ENCODE measurements at places on chromosomes 6 and 20. TPM values are rescaled to one million over a fixed set of nuclear protein-coding genes. Genes with fewer than 3 reads are reported as not detected.

The CEP85L gene
- 2.3 TPM for polyA plus RNA-seq

DNA sequence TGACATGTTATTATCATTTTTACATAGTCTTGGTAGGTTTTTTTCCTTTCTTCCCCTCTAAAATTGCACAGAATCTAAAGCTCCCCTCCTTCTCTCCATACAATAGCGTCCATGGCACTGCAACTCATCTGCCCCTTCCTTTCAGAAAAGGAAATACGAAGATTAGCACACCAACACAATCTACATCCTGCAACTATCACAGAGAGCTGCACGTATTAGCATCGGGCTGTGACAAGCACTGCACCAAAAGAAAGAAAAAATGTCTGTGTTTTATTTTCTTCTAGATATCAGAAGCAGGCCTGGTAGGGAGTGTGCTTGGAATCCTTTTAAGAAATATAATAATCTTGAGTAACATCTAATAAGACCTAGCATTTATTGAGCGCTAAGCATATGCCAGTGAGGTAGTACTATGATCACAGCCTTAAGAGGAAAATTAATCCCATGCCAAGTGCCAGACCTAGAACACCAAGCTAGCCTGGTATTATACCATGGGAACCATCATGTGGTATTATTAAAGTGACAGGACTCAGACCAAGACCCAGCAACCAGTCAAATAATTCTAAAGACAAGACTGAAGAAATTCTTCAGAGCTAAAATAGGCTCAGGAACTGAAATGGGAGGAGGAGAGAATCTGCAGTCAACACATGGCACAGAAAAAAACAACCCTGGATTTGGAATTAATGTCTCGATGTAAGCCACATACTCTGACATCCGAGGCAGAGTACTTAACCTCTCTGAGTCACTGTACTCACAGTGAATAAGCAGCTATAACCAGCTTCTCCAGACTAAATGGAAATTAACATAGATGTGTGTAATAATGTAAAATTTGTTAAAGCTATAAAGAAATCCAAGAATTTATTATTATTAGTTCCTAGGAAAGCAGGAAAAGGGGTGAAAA, 124.3 kb downstream of the IPCEF1 start:
- no peaks in the 10 kb centered on the region for H3K36me3 ChIP-seq
- H3K27me3 ChIP-seq: no peaks in the 10 kb centered on the region
- no peaks in the 10 kb centered on the region for H3K4me1 ChIP-seq
- H3K4me3 ChIP-seq: no peak overlapping the region

GRCh38 chr6:34736823-34737222, 20.5 kb upstream of the SNRPC start:
- H3K27me3 ChIP-seq: no peaks in the 10 kb centered on the region
- no peak for DNase-seq
- H3K4me3 ChIP-seq: no peak overlapping the region
- peaks cover 6% of the 10 kb centered on the region for H3K4me1 ChIP-seq

DNA sequence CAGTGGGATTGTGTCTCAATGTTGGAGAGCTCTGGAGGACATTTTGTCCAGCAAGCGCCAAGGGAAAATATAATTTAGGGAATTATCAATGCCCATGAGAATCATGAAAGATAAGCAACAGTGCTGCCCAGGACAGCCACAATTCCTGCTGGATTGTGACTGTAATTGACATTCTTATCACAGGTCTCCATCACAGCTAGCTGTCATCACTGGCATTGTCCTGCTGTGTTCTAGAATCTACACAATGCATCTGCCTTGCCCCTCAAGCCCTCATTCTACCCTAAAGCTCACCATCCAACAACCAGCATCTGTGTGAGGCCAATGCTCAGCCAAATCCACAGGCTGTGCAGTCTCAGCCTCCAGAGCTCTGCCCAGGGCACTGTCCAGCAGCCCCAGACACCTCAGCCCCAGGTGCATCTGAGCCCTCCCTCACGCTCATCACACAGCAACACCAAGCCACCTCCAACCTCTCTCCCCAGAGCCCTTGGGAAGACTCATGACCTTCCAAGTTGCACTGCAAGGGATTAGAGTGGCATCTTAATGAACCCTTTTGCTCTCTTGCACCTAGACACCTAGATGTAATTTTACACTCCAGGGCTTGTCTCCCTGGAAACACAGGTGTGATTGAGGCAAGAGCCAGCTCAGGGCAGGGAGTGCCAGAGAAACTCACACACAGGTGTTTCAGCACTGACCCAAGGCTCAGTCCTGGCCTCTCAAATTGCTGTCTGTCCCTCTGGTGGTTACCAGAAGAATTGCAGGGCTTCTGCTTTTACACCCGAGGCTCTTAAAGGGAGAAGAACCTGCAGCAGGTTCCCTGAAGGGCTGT, 85.2 kb upstream of the PHACTR3 start:
- no peak overlapping the region for H3K27ac ChIP-seq
- H3K36me3 ChIP-seq: no peaks in the 10 kb centered on the region
- no peak overlapping the region for H3K4me3 ChIP-seq
- peaks cover 45% of the 10 kb centered on the region for H3K27me3 ChIP-seq
- DNase-seq: peak; percentile 26
- no peaks in the 10 kb centered on the region for H3K4me1 ChIP-seq

DNA sequence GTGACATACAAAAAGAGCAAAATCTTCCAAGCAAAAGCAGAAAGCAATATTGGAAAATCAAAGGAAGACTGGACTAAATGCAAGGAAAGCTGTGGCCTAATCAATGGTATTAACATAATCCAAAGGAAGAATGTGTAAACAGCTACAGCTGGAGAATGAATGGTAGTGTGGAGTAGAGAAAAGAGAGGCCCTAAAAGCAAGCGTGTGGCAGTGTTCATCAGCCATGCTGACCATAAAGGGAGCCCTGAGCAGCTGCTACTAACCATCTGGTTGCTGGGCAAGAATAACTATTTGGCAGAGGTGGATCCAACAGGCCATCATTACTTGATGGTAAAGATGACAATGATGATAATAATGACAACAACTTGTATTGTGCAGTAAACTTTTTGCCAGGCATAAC, 148.5 kb upstream of the BEND6 start:
- H3K4me1 ChIP-seq: no peaks in the 10 kb centered on the region
- DNase-seq: no peak
- H3K4me3 ChIP-seq: no peak overlapping the region
- no peaks in the 10 kb centered on the region for H3K27me3 ChIP-seq
- no peak overlapping the region for H3K27ac ChIP-seq
- no peaks in the 10 kb centered on the region for H3K36me3 ChIP-seq

DNA sequence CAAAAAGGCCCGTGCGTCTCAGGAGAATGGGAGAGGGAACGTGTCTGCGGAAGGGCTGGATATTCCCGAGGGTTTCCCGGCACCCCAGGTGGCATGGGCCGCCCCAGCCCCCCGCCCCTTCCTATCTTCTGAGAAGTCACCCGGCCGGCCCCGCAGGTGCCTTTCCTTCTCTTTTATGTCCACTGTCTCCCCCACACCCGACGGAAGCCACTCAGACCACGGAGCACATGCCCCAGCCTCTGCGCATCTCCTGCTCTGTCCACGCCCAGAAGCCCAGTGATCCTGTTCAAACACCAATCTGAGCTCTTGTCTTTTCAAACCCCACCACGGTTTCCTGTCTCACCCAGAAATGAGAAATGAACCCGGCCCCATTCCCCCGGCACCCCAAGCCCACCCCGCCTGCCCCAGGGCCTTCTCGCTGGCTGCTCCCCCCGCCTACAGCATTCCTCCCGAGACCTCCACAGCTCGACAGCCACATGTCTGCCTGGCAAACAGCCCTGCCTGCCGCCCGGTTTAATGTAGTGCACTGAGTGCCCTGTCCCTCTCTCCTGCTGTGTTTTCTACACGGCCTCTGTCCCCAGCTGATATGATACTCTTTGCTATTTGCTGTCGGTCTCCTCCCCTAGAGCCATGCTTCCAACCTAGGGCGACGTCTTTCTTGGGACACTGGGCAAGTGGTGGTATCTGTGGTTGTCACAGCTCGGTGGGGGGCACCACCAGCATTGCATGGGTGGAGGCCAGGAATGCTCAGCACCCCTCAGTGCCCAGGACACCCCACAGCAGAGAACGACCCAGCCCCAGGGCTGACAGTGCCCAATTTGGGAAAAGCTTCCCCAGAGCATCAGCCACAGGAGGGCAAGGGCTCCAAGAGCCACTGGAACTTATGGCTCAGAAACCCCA, 182.7 kb downstream of the TAF4 start:
- DNase-seq: no peak
- H3K4me3 ChIP-seq: no peak overlapping the region
- no peak overlapping the region for H3K27ac ChIP-seq
- no peaks in the 10 kb centered on the region for H3K36me3 ChIP-seq
- no peaks in the 10 kb centered on the region for H3K27me3 ChIP-seq
- H3K4me1 ChIP-seq: no peaks in the 10 kb centered on the region

The GPX5 gene
- not detected for polyA plus RNA-seq

DNA sequence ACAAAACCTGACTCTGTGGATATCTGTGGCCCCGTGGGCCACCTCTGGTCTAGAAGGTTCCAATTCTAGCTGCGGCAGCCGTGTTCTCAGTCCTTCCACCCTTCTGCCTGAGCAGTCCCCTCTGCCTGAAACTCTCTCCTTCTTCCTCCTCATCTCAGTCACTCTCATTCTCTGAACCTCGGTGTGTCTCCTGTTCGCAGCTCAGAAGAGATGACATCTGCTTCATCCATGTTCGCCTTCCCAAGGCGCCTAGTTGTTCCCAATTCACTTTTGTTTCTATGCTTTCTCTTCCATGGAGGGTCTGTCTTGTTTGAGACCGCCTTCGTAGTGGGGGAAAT, 95.5 kb downstream of the CEBPB start:
- H3K27me3 ChIP-seq: no peaks in the 10 kb centered on the region
- DNase-seq: no peak
- H3K27ac ChIP-seq: peak overlapping the region; percentile 92
- H3K4me3 ChIP-seq: no peak overlapping the region
- H3K4me1 ChIP-seq: peaks cover 22% of the 10 kb centered on the region

- no peaks in the 10 kb centered on the region for H3K27me3 ChIP-seq
- no peak overlapping the region for H3K4me3 ChIP-seq
- no peaks in the 10 kb centered on the region for H3K4me1 ChIP-seq
These were observed 337.0 kb downstream of the CDH26 start for GRCh38 chr20:60295214-60295613.

GRCh38 chr6:14051355-14051754, 66.2 kb upstream of the CD83 start:
- DNase-seq: no peak
- no peak overlapping the region for H3K4me3 ChIP-seq
- no peak overlapping the region for H3K27ac ChIP-seq
- no peaks in the 10 kb centered on the region for H3K36me3 ChIP-seq
- H3K27me3 ChIP-seq: peaks cover 20% of the 10 kb centered on the region
- H3K4me1 ChIP-seq: no peaks in the 10 kb centered on the region

- H3K27ac ChIP-seq: no peak overlapping the region
- DNase-seq: no peak
- H3K36me3 ChIP-seq: no peaks in the 10 kb centered on the region
- H3K27me3 ChIP-seq: no peaks in the 10 kb centered on the region
- no peak overlapping the region for H3K4me3 ChIP-seq
These were observed 63.8 kb upstream of the TINAG start for GRCh38 chr6:54244430-54244829.

The R3HDML gene
- not detected for polyA plus RNA-seq

DNA sequence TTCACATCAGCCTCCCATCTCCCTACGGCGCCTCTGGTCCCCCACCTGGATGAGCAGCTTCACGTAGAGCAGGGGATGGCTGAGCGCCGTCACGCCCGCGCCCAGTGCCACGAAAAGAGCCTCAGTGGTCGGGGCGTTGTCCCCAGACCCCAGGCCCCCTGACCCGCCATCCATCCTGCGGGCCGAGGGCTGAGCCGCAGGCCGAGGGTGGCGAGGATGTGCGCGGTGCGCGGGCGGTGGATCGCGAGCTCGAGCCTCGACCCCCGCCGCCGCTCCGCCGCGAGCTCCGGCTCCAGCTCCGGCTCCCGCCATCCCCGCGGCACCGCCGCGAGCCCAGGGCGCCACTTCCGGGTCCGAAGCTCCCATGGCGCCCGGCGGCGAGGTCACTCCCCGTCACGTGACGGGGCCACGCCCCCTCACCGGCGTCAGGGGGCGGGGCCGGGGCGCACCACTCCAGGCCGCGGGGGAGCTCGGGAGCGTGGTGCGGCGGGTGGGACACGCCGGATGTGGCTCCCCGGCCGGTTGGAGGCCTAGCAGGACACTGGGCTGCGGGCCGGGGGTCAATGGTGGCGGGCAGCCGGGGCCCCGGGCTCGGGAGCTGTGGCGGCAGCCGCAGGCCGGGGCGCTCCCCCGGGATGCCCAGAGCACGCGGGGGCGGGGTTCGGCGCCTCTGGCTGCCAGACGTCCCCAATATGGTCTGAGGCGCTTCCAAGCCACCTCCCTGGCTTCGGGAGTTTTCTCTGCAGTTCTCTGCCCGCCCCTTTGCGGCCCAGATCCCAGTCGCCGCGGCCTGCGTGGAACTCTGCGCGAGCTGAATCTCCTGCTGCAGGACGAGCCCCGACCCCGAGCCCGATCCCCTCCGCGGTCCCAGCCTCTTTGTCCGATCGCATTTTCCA, at the start of gene MTCH1:
Gene MTCH1, minus strand, starts transcription at position 389 of the 896 bp plus-strand sequence. Its CDS starts 23 bp downstream, at position 366.
- DNase-seq: peak; percentile 92
- H3K27ac ChIP-seq: peak within 1 kb of the TSS; percentile 100
- peaks cover 47% of the 10 kb centered on the region for H3K4me1 ChIP-seq
- no peaks in the 10 kb centered on the region for H3K27me3 ChIP-seq
- H3K36me3 ChIP-seq: no peaks in the 10 kb centered on the region

GRCh38 chr6:148195511-148195910, 147.1 kb upstream of the SASH1 start:
- no peaks in the 10 kb centered on the region for H3K36me3 ChIP-seq
- no peak overlapping the region for H3K4me3 ChIP-seq
- H3K27me3 ChIP-seq: no peaks in the 10 kb centered on the region
- peaks cover 5% of the 10 kb centered on the region for H3K4me1 ChIP-seq
- no peak for DNase-seq

DNA sequence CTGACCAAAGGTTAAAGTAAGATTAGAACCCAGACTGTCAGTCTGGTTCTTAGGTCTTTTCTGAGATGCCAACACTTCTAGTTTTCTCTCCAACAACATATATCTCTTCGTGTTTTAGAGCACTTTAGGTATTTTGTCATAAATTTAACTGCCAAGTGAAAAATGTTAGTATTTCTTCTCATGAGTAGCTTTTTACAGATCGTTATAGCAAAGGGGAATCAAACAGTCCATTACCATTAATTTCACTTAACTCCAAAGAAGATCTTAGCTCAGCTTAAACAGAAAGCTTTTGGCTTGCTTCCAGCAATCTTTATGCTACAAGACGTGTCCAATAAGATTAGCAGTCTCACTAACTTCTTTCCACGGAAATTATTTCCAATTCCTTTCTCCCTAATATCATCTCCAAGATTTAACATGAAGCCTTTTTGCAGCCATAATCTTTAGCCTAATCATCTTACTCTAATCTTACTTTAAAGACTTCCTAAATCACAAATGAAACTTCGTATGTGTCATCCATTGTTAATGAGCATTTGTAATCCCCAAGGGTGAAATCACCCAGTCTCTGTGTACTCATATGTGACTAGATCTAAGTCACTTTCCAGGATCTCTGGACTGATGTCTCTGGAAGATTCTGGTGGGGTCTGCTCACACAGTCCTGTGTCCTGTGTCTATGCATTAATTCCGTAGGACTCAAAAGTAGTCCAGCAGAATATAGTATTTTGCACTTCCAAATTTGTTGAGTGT, 38.7 kb downstream of the MOXD1 start:
- DNase-seq: no peak
- H3K27ac ChIP-seq: no peak overlapping the region
- no peaks in the 10 kb centered on the region for H3K36me3 ChIP-seq

- no peak for DNase-seq
- H3K27me3 ChIP-seq: no peaks in the 10 kb centered on the region
- H3K4me3 ChIP-seq: no peak overlapping the region
- no peaks in the 10 kb centered on the region for H3K36me3 ChIP-seq
These were observed 102.4 kb upstream of the SUPT3H start for GRCh38 chr6:45479834-45480751.

- H3K27me3 ChIP-seq: no peaks in the 10 kb centered on the region
- H3K4me3 ChIP-seq: no peak overlapping the region
- H3K4me1 ChIP-seq: peaks cover 11% of the 10 kb centered on the region
- no peak overlapping the region for H3K27ac ChIP-seq
- DNase-seq: peak; percentile 1
These were observed 107.5 kb downstream of the TAF4 start for GRCh38 chr20:61957961-61958715.

Measured in adrenal gland (tissue), 19 donors.